AG20443 (cell line): ENCODE measurements at places on chromosomes 3 and 15.

- DNase-seq = no peak
These were observed 41.6 kb downstream of the DMXL2 start for GRCh38 chr15:51580982-51581381.

DNA sequence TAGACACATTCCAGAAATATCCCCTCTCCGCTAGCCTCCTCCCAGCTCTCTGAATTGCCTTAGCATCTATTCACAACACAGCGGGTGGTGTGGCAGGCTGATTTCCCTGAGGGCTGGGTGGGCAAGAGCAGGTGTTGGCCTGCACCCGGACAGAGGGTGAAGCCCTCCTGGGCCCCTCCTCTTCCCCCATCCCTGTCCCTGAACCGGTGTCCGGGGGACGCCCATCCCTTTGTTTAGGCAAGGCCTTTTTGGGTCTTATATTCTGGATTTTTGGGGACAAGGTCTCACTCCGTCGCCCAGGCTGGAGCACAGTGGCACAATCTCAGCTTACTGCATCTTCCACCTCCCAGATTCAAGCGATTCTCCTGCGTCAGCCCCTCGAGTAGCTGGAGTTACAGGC, 55.2 kb upstream of the KLHL25 start:
- DNase-seq = no peak

DNA sequence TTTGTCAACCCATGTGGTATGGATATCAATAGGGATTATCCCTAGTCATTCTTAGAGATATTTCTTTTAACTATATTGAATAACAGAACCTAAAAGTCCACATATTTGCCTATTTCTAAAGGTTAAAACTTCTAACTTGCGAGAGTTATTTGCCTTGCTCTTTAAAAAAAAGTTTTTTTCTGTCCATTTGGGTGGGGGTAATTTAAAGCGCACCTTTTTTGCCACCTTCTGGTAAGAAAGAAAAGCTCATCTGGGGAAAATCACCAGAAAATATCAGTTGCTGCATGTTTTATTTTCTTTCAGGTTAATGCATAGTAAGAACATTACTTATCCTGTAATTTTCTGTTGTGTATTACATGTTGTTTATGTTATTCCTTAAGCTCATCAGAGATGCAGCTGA, 242.0 kb upstream of the GOLGA6L4 start:
- no peak for DNase-seq

DNA sequence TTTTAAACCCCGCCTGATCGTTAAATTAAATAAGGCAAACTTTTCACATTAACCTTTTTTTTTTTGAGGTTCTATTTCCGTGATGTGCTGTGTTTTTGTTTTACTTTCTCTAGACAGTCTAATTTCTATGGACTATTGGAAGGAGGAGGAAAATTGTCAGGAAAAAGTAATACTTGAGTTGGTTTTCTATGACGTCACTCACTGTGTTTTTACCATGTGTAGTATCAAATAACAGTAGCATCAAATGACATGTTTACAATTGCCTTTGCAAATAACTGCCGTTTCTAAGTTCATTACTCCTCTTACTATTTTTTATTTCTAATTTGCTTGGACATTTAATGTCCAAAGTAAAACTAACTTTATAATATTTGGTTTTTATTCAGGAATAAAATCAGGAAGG, 32.3 kb downstream of the MYO1E start:
- DNase-seq = no peak

DNA sequence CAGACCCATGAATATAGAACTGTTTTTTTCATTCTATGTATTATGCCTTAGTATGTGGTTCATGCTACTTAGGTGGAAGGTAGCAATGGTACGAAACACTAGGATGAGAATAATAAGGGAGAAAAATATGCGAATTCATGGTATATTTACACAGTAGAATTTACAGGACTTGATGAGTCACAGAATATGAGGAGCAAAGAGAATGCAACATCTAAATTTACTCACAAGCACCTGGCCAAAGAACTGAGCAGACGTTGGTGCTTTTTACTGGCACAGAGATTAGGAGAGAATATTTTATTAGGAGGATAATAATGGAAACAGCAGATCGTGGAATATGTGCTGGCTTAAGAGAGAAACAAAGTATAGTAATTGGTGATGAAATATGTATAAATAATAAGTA, 785.4 kb upstream of the ROBO1 start:
- no peak for DNase-seq

GRCh38 chr3:126934031-126934531, 48.8 kb upstream of the PLXNA1 start:
- peak; percentile 48 for DNase-seq

DNA sequence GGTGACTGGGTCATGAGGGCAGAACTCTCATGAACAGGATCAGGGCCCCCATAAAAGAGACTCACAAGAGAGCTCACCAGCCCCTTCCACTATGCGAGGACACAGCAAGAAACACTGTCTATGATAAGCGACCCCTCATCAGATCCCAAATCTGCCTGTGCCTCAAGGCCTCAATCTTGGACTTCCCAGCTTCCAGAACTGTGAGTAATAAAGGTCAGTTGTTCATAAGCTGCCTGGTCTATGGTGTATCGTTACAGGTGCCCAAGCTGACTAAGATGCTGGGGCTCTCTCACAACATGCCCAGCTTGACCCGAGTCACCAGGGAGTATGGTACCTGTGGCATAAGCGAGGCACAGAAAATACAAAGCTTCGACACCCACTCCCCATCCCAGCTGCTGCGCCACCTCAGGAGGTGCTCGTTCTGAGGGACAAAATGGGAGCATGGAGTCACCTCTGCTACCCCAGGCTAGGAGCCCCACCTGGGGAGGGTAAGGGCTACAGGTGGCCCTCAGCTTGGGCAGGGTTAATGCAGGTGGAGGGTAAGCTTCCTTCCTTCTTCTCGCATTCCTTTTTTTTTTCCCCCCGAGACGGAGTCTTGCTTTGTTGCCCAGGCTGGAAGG, 234.1 kb downstream of the ADAMTS17 start:
- DNase-seq = no peak

- no peak for DNase-seq
These were observed 20.3 kb downstream of the WDR72 start for GRCh38 chr15:53739187-53739586.

DNA sequence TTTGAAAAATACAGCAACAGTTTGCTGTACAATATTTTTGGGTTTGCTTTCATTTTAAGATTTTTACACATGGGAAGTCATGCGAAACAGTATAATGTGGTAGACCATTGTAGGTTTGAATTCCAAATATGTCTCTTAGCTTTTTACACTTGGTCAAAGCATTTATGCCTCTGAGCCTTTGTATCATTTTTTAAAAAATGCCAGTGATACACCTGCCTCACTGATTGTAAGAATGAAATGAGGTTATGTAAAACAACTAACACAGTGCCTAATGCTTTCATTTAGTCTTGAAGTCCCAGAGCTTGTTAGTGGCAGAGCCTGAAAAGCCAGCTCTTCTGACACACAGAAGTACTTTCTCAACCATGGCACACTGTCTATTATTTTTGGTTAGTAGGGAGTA, 202.0 kb downstream of the UBE2E2 start:
- no peak for DNase-seq

DNA sequence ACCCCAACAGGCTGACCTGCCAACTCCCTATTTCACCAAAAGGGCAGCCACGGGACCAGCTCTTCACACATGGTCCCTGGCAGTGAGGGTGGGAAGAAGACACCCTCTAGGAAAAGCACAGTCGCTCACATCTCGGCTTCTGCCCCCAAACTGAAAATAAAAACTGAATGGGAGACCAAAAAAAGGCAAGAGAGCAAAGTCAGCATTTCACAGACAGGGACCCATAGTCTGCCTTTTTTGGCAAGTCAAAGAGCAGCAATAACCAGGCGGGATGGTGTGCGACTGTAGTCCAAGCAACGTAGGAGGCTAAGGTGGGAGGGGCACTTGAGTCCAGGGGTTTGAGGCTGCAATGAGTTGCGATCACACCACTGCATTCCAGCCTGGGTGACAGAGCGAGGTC, 154.1 kb downstream of the ADAMTS17 start:
- DNase-seq = no peak

DNA sequence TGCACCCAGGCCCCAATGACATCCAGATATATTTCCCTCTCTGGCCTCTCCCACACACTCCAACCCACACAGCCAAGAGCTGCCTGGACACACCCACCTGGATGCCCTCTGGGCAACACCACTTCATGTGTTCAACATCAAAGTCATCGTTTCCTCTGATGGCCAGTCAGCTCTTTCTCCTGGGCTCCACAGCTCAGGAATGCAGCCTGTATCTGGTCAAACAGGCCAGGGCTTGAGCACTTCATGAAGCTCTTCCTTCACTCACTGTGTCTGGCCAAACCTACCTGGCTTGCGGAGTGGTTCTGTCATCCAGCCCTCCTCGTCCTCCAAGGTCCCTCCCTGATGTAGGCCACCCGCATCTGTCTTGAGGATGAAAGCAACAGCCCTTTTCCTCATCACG, 35.8 kb upstream of the SLC6A11 start:
- no peak for DNase-seq

DNA sequence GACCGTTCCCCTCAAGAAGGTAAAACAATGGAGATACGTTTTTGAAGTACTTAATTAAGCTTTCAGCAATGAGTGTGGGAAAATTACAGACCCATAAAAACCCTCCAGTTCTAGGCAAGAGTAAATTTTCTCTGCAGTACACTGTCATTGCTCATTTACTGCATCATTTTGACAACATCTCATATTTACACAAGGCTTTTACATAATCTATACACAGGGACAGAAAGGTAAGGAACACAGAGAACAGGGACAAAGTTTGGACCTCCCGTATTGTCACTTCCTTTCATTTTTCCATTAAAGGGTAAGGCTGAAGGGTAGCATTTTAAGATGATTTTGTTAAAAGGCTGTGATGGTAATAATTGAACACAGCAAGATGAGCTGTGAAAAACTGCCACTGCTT, 7.4 kb upstream of the HGD start:
- DNase-seq = no peak

DNA sequence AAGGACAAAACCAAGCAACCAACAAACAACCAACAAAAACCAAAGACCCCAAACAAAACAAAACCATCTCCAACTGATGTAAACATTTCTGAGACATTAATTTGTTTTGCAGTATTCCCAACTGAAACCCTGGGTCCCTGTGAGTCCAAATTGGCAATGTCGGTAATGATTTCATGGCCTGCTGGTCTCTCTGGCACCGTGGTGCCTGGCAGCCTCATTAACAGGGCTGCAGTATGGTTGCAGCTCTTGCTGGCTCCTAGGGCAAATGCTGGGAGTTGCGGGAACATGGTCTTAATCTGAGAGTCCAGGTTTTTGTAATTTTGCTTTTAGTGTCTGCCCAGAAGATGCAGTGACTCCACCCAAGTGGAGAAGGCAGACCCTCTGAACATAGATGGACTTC, 128.3 kb downstream of the SV2B start:
- DNase-seq = no peak

GRCh38 chr3:27345959-27346865, 23.0 kb downstream of the NEK10 start:
- no peak for DNase-seq
